Activated CD4-positive, alpha-beta memory T cell treated with anti-CD3 and anti-CD28 coated beads for 36 hours (primary cell): ENCODE measurements at places on chromosomes 5 and 9. TPM values are rescaled to one million over a fixed set of nuclear protein-coding genes. Genes with fewer than 3 reads are reported as not detected.

GRCh38 chr9:117957267-117957666 is 253.1 kb downstream of the TLR4 start:
- H3K36me3 ChIP-seq = no peaks in the 10 kb centered on the region
- no peak overlapping the region for H3K4me3 ChIP-seq
- no peak for DNase-seq
- no peaks in the 10 kb centered on the region for H3K27me3 ChIP-seq

DNA sequence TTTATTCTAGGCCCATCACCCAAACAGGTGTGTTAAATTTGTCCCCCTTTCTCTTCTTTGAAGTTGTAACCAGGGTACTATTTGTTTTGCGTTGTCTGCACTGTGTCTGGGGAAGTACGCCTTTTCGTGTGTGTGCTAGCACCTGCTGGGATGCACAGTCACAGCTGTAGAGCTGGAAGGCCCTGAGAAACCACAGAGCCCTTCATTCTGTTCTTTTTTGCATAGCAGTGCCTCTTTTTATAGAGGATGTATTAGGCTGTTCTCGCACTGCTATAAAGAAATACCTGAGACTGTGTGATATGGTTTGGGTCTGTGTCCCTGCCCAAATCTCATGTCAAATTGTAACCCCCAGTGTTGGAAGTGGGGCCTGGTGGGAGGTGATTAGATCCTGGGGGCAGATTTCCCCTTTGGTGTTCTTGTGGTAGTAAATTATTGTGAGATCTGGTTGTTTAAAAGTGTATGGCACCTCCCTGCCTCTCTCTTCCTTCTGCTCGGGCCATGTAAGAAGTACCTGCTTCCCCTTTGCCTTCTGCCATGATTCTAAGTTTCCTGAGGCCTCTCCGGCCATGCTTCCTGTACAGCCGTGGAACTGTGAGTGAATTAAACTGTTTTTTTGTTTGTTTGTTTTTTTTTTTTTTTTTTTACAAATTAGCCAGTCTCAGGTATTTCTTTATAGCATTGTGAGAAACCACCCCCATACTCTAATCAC is 14.0 kb downstream of the SEC61B start:
- H3K27ac ChIP-seq = peak overlapping the region; percentile 58
- peaks cover 24% of the 10 kb centered on the region for H3K36me3 ChIP-seq
- peak; percentile 52 for DNase-seq
- H3K4me3 ChIP-seq = no peak overlapping the region
- H3K4me1 ChIP-seq = peaks cover 13% of the 10 kb centered on the region

The CLTB gene
- 57.0 TPM for total RNA-seq

- H3K36me3 ChIP-seq = no peaks in the 10 kb centered on the region
- H3K27ac ChIP-seq = no peak overlapping the region
- H3K4me3 ChIP-seq = no peak overlapping the region
- peaks cover 6% of the 10 kb centered on the region for H3K4me1 ChIP-seq
- peaks cover 23% of the 10 kb centered on the region for H3K27me3 ChIP-seq
These were observed 57.1 kb upstream of the NMUR2 start for GRCh38 chr5:152462021-152462721.

DNA sequence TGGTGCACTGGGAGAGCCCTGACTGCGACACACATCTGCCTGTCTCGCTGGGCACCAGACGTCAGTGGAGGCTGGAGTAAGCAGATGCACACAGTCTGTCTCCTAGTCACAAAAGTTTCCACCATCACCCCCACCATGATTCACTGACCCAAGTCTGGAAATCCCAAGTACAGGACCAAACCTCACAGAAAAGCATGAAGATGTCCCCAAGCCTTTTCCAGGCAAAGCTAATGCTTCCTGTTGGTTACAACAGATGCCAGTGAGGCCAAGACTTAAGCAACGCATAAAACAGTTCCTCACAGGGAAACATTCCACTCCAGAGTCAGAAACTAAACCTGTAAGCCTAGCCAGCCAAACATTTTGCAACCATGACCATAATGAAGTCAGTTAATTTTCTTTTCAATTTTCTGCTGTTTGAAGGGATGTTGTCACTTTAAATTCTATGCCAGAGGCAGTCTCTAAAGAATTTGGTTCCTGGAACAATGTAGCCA is 259.3 kb upstream of the SLC30A5 start:
- no peak overlapping the region for H3K4me3 ChIP-seq
- H3K27ac ChIP-seq = no peak overlapping the region
- no peaks in the 10 kb centered on the region for H3K36me3 ChIP-seq
- H3K27me3 ChIP-seq = peaks cover 4% of the 10 kb centered on the region
- H3K4me1 ChIP-seq = no peaks in the 10 kb centered on the region

- H3K36me3 ChIP-seq = peaks cover 23% of the 10 kb centered on the region
- no peak overlapping the region for H3K27ac ChIP-seq
- no peaks in the 10 kb centered on the region for H3K4me1 ChIP-seq
- no peaks in the 10 kb centered on the region for H3K27me3 ChIP-seq
- DNase-seq = no peak
These were observed 200.8 kb downstream of the CRB2 start for GRCh38 chr9:123556464-123557435.

- peaks cover 24% of the 10 kb centered on the region for H3K4me1 ChIP-seq
- peaks cover 47% of the 10 kb centered on the region for H3K27me3 ChIP-seq
- H3K27ac ChIP-seq = no peak overlapping the region
- H3K36me3 ChIP-seq = no peaks in the 10 kb centered on the region
These were observed 6.1 kb downstream of the PITX1 start for GRCh38 chr5:135027697-135028615.

GRCh38 chr5:194603-195209 is 3.4 kb downstream of the LRRC14B start:
- no peaks in the 10 kb centered on the region for H3K4me1 ChIP-seq
- H3K4me3 ChIP-seq = no peak overlapping the region
- DNase-seq = no peak
- H3K27me3 ChIP-seq = no peaks in the 10 kb centered on the region
- no peaks in the 10 kb centered on the region for H3K36me3 ChIP-seq

The STOM gene
- 49.8 TPM for total RNA-seq

GRCh38 chr5:43855452-43855851 is 252.5 kb downstream of the NNT start:
- no peak overlapping the region for H3K27ac ChIP-seq
- H3K36me3 ChIP-seq = no peaks in the 10 kb centered on the region
- H3K27me3 ChIP-seq = no peaks in the 10 kb centered on the region
- H3K4me3 ChIP-seq = no peak overlapping the region
- H3K4me1 ChIP-seq = no peaks in the 10 kb centered on the region
- no peak for DNase-seq

The ZNF367 gene
- 29.0 TPM for total RNA-seq

DNA sequence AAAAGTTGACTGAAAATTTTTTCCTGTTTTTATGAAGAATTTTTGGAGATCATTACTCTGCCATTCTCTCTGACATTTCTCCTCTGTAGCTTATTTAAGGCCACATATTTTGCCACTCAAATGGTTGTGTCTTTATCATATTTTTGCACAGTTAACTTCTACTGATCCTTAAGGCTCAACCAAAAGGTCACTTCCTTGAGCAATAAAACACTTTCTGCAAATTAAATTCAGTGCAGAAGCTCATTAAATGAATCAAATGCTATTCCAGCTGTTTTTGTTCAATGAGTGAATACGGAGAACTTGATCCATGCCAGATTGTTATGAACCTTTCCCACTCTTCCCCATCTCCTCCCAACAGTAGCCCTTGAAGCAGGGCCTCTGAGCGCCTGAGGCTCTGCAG is 93.8 kb upstream of the EPB41L4A start:
- H3K27ac ChIP-seq = no peak overlapping the region
- H3K27me3 ChIP-seq = no peaks in the 10 kb centered on the region
- no peak for DNase-seq
- no peak overlapping the region for H3K4me3 ChIP-seq

DNA sequence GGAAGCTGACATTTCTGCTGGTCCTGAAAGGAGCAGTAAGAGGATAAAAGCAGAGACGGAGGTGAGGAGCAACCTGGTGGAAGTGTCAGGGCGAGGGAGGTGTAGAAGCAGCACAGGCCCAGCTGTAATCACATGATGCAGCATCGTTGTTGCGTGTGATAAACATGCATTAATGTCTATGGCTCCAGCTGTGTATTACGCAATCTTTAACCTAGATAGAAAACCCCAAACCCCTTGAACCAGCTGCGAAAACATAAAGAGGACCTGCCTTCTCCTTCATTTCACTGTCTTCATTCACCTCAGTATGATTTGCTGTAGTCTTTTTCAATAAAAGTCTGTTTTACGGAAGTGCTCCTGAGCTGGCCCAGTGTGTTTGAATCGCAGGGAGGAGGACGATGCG is 162.9 kb downstream of the NTRK2 start:
- no peaks in the 10 kb centered on the region for H3K27me3 ChIP-seq
- H3K4me3 ChIP-seq = no peak overlapping the region
- DNase-seq = no peak
- H3K27ac ChIP-seq = no peak overlapping the region
- no peaks in the 10 kb centered on the region for H3K4me1 ChIP-seq
